ENCODE measurements at places on chromosomes 2 and 18. TPM values are rescaled to one million over a fixed set of nuclear protein-coding genes. Genes with fewer than 3 reads are reported as not detected.

POTEJ gene
- not detected for total RNA-seq

RANBP2 gene
- total RNA-seq = 48.7 TPM

RGPD5 gene
- total RNA-seq = 30.5 TPM

DSG2 gene
- 35.7 TPM for total RNA-seq

- DNase-seq = no peak
These were observed 1019.6 kb upstream of the PIK3C3 start for GRCh38 chr18:40935423-40935822.

DNA sequence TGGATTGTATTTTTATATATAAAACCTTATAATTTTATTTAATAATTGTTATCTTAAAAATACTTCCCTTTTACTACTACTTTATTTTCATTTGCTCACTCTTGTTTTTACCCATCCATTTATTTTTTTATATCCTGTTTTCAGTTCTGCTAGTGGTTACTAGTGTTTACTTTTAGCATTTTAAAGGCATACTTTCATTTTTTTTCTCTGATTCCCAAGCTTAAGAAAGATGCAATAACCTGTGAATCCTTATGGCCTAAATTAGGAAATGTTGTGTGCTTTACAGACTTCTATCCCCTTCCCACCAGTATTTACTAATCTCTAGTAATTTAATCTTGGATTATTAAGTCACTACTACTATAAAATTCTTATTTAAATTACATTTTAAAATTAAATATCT lies 140.0 kb downstream of the SMAD7 start:
- no peak for DNase-seq

- no peak for DNase-seq
These were observed 86.8 kb upstream of the SPHKAP start for GRCh38 chr2:228268301-228268700.

DNA sequence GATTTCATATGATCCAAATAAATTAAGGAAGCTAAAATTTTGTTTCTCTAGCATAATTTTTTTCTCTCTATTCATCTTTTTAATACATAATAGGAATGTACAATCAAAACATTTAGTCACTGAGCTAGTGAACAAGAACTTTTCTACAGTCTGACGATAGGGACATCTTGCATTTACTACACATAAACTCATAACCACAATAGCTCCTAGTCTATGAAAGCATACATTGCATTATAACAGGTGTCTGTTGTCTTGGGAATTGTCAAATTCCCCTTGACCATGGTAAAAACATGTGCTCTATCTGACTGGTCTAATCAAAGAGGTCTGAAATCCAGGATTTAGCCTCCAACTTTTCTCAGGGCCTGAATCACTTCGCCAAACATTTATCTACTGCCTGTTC lies 144.8 kb downstream of the FAM124B start:
- no peak for DNase-seq

GRCh38 chr18:67577386-67577785 lies 60.9 kb upstream of the DSEL start:
- DNase-seq = no peak

- DNase-seq = no peak
These were observed 130.4 kb upstream of the PELI1 start for GRCh38 chr2:64274399-64275173.

GRCh38 chr2:23583467-23583866 lies 198.5 kb downstream of the KLHL29 start:
- DNase-seq = no peak

- no peak for DNase-seq
These were observed 30.4 kb downstream of the SERTAD2 start for GRCh38 chr2:64623242-64623850.

DNA sequence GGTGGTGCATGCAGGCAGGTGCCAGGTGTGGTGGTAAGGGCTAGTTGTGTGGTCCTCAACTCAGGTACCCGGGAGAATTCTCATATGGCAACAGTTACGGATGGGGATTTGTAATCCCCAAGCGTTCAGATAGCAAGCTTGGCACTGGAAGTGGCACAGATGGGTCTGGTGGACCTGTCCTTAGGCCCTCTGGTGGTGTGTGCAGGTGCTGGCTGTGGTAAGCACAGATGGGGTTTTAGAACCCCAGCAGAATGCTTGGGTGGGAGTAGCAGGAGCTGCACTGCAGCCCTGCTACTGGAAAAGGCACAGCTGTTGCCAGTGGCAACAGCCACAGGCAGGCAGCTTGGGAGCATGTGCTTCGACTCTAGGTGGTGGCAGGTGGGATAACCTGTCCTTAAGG lies 948.2 kb upstream of the FAM98A start:
- no peak for DNase-seq

- no peak for DNase-seq
These were observed 63.8 kb downstream of the PDE11A start for GRCh38 chr2:178008636-178009289.

DNA sequence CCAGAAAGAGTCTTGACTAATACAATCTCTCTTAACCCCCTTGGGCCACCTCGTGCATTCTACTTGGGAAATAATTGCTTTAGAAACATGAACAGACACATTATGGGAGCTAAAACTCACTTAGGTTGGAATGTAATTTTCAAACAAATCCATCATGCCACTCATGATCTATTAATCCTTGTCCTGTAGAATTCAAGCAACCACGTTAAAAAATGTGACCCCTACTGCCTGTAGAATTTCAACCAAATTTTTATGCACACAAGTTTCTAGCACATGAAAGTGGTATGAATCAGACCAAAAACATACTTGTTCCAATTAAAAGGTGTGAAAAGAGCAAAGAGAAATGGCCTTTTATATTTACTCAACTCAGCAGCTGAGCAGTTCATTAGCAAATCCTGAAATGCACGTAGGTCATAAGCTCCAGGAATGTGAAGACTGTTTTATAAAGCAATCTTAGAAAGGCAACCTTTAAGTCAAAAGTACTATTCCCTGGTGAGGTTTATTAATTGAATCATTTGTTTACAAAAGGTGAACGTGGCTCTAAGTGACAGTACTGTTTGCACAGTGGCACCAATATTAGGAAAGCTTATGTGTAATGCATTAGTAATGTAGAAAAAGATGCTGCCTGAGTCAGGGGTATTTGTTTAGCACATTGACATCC lies 459.4 kb upstream of the UBE2E3 start:
- no peak for DNase-seq

DNA sequence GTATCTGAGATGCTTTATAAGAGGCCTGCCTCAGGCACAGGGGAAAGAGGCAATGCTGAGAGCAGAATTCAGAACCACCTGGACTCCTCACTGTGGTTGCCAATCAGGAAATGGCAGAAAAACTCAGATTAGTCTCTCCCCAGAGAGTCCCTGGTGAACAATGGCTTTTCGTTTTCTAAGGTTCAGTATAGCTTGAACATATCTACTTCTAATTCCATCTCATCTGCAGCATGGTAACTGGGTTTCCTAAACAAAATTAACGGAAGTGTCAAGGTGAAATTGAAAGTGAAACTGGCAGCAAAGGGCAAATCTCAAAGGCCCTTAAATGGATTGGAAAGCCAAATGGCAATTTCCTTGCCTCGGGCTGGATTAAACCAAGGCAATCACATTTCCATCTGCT lies 480.2 kb upstream of the ACVR2A start:
- DNase-seq = no peak

DNA sequence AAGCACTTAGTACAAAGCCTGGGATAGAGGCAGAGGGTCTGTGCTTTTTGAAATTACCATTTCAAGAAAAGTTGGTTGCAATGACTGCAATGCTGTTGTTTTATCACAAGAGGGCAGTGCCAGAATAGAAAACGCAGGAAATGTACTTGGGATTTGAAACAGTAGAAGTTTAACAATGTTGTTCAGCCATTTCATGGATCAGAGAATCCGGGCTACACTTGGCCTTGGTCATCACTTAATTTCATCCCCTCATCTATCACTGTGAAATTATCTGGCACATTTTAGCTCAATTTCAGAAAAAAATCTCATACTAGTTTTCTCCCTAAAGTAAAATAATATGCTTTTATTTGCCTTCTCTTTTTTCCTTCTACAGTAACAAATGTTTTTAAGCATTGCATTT lies 70.8 kb downstream of the RAPGEF4 start:
- DNase-seq = no peak
